ENCODE measurements at places on chromosomes 6 and 20.

DNA sequence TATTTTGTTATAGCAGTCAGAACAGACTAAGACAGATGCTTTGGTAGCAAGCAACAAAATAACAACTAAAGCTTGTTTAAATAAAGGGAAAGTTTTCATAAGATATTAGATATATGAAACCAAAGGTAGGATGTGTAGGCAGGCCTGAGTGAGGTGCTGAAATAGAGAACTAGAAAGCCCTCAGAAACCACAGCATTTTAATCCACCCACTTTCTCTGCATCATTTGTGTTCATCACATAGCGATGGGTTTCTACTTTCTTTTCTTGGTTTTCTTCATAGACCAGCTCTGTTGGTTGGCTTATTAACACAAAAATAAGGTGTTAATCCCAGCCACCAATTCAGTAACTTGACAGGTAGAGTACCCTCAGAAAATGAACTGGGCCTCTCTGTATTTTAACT, 58.6 kb downstream of the RPS12 start:
- DNase-seq = no peak

DNA sequence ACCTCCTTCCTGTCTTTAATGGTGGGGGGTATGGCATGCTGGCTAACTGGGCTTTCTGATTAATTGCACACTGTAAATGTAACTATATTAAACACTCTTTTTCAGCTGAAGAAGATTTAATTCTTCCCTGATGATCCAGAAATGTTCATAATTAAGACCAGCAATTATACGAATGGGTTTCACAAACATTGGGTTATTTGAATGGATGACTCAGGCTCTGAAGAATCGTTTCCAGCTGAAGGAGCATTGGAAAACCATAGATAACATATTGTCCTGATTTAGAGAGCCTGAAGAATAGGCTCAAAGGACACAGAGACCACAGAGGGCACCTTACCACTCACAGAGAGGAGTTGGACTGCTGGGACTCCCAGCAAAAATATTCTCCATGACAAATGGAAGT, 130.7 kb upstream of the SSTR4 start:
- no peak for DNase-seq

GRCh38 chr20:13639150-13639497, 392 bp upstream of the TASP1 start:
- DNase-seq = no peak

DNA sequence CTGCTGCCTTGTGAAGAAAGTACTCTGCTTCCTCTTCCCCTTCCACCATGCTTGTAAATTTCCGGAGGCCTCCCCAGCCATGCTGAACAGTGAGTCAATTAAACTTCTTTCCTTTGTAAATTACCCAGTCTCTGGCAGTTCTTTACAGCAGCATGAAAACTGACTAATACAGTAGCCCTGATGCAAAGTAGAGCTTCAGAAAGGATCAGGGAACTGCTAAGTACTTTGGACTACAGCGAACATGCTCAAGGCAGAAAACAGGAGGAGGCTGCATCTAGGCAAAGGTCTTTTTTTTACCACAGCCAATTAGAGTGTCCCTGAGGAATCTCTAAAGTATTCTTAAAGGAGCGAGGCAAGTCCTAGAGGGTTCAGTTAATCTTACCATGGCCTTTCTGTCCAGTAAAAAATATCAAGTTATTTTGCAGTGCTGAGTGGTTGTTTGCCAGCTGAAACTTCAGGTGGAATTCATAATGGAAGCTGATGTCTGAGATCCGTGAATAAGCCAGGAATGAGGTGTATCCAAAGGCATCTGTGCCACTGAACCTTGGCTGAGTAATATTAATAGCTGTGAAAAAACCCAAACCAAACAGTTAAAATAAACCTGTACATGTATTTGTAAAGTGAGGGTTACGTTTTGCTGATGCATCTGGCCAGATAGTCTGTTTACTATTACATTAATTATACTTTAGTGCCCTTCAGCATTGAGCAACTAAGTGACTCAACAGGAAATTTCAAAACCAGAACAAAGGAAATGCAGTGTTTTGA, 170.4 kb downstream of the PHF3 start:
- DNase-seq = no peak

DNA sequence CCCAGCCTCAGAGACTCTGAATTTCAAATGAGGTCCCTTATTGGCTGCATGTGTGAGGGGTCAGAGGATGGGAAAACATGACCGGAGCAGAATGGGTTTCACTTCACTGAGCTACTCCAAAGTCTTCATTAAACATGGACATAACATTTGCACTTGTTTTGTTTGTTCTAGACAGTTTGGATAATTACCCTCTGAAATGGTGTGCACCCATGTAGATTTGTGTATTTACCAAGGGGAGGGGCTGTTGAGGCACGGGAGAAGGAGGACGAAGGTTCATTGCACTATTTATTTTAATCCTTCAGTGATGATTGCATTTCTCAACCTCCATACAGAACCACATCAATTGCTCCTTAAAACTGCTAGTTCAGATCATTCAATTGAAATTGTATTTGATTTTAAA, 364.2 kb downstream of the TFAP2B start:
- no peak for DNase-seq

DNA sequence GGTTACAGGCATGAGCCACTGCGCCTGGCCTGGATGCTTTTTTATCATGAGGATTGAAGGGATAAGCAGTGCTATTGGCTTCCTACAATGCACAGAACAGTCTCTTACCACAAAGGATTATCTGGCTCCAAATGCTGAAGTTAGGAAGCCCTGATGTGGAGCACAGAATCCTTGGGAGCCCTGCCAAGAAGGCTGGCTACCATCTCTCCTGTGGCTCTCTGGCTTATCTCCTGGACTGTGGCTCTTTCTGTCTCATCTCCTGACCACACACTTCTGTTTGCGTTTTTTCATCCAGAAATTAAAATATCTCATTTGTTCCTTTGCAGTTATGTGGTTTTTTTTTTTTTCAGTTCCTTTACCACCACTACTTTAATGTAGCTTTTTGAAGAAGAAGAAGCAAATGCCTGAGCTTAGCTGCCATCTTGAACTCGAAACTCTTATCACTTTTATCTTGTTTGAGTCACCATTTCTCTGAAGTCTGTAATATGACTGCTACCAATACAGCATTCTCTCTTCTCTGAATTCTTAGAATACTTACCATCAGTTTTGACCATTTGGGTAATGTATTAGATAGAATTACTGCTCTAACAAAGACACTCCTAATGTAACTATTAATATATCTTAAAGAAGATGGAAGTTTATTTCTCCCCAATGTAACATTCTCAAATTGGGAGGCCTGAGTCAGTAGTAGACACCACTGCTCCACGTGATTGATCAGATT, 1044.7 kb downstream of the KIF16B start:
- no peak for DNase-seq

DNA sequence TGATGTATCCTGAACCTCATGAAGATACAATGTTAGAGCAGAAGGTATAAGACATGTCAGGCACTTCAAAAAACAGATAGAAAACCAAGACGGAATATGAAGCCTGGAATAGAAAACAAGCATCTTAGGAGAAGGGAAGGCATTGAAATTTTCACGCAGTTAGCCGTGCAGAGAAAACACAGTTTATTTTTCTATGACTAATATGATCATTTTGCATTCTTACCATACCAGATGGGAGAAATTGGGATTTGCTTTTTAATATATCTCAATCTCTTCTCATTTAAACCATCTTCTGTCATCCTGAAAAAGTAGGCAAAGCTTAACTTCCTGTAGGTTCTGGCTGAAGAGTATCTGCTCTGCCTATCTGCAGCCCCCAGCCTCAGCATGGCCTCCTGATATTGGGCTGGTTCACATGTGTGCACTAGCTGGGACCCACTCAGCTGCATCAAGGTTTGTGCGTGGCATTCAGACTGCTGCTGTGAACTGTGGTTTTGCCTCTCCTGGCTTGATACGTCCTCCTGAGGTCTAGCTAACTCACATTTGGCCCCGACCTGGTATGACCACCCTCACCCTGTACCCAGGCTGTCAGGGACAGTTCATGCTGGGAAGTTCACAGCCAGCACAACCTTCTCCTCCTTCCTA, 392.5 kb upstream of the SASH1 start:
- DNase-seq = no peak

GRCh38 chr20:46959081-46959692, 64.5 kb downstream of the EYA2 start:
- no peak for DNase-seq

DNA sequence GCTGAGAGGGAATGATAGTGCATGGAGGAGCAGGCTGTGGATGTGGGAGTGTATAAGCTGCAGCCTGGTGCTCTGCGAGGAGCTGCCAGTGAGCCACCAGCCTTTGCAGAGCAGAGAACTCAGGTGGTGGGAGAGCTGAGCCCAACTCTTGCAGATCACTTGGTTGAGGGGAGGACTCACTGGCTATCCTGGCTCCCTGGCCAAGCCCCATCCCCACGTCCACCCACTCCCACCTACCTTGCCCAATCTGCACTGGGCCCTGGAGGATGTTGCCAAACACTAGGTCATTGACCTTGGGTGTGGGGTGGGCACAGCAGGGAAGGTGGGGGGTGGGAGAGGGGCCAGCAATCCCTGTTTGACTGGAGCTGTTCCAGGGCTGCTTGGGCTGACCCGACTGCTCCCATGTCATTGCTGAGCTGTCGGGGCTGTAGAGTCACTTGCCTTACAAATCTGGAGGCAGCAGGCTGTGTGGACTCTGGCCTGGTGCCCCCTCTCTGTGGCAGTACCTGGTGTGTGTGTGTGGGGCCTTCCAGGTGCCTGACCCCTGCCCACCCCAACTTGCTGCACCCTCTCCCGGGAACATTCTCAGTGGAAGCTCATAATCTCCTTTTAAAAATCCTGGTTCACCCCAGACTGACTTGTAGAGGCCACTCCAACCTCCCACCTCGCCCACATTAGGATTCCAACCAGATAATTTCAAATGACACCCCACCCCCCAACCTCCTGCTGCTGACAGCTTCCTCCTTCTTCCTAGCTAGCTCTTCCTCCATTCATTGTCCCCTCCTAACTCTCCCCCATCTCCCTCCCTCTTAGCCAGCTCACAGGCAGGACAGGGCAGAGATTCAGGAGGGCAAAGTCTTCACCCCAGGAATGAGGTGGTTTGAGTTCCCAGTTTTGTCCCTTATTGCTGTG, 162.3 kb downstream of the MRPL14 start:
- DNase-seq = no peak

DNA sequence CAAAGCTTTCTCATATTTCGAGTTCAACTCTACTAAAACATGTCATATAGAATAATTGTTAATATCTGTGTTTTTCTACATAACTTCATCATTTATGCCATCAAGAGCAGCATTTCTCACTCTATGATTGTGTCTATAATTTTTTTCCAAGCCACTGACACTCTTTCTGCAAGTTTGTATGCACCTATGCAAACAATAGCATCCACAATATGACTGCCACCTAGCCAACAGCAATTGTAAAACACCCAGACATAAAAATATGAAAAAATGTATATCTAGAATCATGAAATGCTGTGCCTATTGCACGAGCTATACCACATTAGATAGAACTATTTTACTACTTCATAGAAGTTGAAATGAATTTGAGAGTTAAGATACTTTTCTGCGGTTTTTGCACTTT, 286.5 kb upstream of the MARCKS start:
- no peak for DNase-seq

- DNase-seq = no peak
These were observed 276.5 kb downstream of the CDKAL1 start for GRCh38 chr6:20810727-20811108.

- no peak for DNase-seq
These were observed 41.3 kb downstream of the TRMT11 start for GRCh38 chr6:126027601-126028000.

GRCh38 chr20:63977739-63978276, 1.6 kb downstream of the SAMD10 start:
- DNase-seq = peak; percentile 61

GRCh38 chr6:116518621-116519368, 7.4 kb downstream of the CALHM5 start:
- no peak for DNase-seq

DNA sequence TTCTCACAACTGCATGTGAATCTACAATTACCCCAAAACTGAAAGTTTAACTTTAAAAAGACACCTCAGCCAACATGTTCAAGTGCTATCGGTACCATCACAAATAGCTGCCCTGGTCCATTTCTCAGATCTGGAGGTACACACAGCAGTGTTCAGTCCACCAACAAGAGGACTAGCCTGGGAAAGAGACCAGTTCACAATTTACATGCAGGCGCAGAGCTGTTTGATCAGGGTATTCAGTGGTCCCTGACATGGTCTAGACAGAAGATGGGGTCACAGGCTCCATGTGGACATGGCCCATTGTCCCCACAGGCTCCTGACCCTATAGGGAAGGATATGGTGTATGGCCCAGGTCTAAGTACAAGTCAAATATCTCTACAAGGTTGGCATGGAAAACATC, 15.6 kb upstream of the TGM6 start:
- no peak for DNase-seq

All from stimulated activated naive CD4-positive, alpha-beta T cell treated with Interleukin-2 at 50 U/mL for 16 hours (primary cell).